NCI-H1417 treated with DMSO at 0.1 percent for 48 hours (cell line): ENCODE measurements at places on chromosomes 16 and 17.

- no peak for DNase-seq
Observed at GRCh38 chr16:17392127-17392856, 78.5 kb downstream of the XYLT1 start.

DNA sequence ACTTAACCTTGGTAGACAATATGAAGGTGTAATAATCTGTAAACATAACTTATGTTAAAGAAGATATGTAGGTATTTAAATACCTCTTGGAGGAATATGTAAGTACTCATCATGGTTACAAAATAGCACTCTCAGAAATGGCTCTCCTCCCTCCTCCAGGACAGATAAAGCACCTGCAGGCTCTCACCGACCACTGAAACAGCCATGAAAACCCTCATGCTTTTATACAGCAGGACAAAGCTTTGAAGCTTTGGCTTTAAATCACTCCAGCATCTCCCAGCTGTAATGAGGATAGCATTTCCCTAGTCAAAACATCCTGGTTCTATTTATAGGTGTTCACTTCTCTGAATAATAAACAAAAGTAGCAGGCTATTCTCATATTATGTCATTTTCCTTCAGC, 69.1 kb upstream of the PMFBP1 start:
- no peak for DNase-seq

GRCh38 chr17:64295146-64295545, 32.1 kb upstream of the TEX2 start:
- DNase-seq = no peak

- peak; percentile 51 for DNase-seq
Observed at GRCh38 chr17:4365103-4365627, 1.3 kb downstream of the UBE2G1 start.

- DNase-seq = no peak
Observed at GRCh38 chr17:82548681-82549303, 29.3 kb downstream of the FOXK2 start.

DNA sequence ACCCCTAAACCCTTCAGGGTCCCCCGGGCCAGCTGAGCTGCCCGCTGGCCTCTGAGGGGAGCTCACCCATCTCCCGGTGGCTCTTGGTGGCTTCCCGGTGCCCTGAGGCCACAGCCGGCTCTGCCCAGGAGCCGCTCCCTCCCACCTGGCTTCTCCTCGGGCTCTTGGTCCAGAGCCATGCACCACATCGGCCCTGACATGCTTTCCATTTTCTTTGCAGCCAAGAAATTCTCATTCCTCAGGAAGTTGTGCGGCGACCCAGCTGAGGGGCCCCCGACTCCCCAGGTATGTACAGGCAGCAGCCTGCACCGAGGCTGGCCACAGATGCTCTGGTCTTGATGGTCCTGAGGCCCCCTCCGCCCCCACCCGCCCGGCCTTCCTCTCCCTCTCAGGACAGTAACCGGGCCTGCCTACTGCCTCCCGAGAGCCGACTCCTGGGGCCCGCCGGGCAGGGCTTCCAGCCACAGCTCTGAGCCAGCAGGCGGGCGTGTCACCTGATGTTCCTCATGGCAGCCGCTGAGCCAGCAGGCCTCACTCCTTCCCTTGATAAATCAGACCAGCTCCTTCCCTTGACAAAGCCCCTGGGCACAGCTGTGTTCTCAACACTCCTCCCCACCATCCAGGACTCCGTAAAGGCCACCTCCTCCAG, 28.4 kb upstream of the ZFPM1 start:
- no peak for DNase-seq

DNA sequence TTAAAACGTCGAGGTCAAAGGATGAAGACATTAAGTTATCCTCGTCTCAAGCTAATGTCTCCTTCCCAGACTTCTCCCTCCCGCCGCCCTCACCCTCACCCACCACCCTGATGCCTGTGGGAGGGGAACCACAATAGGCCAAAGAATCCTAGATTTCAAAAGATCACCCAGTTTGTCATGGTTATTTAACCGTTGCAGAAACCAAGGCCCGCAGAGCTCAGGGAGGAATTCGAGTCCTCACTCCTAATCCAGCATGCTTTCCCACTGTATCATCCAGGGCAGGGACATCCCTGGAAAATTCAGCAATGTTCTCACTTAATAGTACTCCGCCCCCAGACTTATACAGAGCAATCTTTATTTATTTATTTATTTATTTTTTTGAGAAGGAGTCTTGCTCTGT, 41.8 kb upstream of the MYH10 start:
- no peak for DNase-seq

DNA sequence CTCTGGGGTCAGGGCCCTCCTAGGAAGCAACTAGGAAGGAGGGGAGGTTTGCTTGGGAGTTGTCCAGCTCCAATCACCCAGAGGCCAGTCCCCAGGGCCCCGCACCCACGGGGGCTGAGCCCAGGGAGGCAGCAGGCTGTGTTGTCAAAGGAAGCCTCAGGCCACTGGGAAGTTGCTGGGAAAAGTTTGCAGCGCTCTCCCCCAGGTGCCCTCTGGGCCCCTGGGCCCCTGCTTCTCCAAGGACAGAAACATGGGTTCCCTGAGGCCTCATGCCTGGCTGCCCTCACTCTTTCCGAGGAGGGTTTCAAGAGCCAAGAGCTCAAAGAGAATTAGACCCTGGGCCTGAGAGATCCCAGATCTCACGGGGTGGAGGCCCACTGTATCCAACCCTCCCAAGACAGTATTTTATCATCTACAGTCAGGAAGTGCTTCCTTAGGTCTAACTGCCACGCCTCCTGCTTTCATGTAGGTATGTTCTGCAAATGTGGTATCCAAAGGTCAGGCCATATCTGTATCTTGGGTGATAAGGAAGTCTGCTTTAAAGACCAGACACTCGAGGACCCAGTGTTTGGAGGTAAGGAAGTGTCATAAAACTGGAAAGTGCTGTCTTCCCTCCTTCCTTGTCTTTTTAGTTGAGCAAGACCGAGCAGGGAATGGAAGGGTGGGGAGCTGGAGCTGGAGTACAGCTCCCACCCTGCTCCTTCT, 44.2 kb upstream of the ZNF423 start:
- DNase-seq = no peak

DNA sequence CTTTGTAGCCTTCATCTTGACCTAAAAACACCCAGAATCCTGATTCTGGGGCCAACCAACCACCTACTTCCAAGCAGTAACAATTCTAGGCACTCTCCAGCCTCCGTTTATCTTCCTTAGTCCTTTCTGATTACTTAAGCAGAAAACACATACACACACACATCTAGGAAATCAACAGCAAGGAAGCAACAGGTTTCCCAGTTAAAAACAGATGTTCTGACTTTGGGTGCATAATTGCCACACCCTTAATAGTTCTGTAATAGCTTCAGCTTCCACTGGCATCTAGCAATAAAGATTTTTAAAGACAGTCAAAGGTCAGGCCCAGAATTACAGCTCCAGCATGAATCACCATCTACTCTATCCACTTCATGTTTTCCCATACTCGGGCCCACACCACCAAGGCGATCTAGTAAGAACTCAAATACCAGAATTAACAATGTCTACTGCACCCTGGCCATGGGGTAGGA, 2.6 kb downstream of the ARHGAP17 start:
- DNase-seq = no peak

- DNase-seq = no peak
Observed at GRCh38 chr16:15907863-15908478, 19.6 kb upstream of the CEP20 start.
